Stimulated activated CD8-positive, alpha-beta memory T cell treated with anti-CD3 and anti-CD28 coated beads, Interleukin-4, amount 100 ng/mL, for 48 hours (primary cell): ENCODE measurements at places on chromosomes 5 and 9.

GRCh38 chr5:73365301-73365853 is 83.2 kb downstream of the FOXD1 start:
- DNase-seq = no peak

DNA sequence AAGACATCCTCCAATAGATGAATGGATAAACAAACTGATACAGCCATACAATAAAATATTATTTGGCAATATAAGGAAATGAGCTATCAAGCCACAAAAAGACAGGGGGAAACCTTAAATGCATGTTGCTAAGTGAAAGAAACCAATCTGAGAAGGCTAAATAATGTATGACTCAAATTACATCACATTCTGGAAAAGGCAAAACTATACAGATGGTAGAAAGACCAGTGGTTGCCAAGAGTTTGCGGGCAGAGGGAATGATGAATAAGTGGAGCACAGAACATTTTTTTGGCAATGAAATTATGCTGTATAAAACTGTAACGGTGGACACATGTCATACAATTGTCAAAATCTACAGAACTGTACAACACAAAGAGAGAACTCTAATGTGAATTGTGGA is 63.3 kb downstream of the CSF2 start:
- no peak for DNase-seq

DNA sequence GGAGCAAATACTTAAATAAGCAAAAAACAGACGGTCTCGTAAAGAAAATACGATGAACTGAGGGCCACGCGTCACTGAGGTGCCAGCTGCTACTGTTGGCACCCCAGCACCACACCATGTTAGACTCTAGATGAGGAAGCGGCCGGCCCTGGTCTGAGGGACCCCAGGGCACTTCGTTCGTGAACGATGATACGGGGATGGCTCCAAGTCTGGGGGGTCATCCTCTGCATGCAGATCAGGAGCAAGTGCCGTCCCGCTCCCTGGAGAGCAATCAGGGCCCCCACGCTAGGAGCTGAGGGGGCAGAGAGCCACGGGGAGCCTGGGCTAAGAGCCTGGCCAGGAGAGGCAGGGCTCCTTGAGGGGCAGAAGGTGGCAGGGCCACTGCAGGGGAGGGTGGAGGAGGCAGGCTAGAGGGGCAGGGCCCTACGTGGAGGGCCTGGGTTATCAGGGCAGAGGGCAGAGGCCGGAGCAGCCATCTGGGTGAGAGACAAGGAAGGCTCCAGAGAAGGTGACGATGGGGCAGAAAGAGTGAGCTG is 24.1 kb downstream of the SARDH start:
- no peak for DNase-seq

GRCh38 chr9:92501671-92502393 is 19.5 kb upstream of the ASPN start:
- no peak for DNase-seq

DNA sequence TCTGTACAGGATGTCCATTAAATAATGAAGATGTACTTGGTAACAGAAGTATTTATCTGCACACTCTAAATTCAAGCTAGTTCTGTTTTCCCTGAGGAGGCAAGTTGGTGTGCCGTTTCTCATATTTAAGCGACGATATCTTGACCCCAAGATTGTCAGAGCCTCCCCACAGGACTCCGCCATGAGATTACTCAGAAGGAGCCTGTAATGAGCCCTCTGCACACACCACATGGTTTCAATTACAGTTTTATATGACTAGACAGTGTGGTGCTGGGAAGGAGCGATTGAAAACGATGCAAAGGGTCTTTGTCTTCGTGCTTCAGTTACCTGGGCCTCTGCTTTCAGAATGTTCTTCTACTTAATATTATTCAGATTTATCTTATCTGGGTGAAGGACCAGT is 840.4 kb upstream of the WWC1 start:
- no peak for DNase-seq

- no peak for DNase-seq
Measured at GRCh38 chr9:2963307-2963706, 119.4 kb upstream of the PUM3 start.

DNA sequence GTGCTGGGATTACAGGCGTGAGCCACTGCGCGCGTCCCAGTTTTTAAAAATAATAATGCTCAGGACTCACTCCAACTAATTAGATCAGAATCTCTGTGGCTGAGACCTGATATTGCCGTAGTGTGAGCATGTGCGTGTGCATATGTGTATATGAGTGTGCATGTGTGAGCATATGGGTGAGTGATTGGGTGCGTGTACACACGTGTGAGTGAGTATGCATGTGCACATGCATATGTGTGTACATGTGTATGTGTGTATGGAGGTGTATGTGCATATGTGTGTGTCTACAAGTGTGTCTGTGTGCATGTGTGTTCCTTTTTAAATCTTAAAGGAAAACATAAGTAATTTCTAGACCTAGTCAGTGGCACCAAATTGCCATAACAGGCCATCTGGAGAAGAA is 54.8 kb upstream of the CKS2 start:
- DNase-seq = no peak

GRCh38 chr5:115541611-115542010 is 3.0 kb downstream of the FEM1C start:
- no peak for DNase-seq

- no peak for DNase-seq
Measured at GRCh38 chr5:125798307-125798706, 624.9 kb upstream of the GRAMD2B start.

- no peak for DNase-seq
Measured at GRCh38 chr5:170625221-170626165, 121.7 kb downstream of the KCNIP1 start.

- no peak for DNase-seq
Measured at GRCh38 chr5:81773574-81773973, 22.7 kb upstream of the SSBP2 start.
